Thyroid gland (tissue), 4 donors: ENCODE measurements at places on chromosomes 11 and 22.
A peak's percentile ranks its signal among the peaks of the same experiment; 100 is the strongest.

DNA sequence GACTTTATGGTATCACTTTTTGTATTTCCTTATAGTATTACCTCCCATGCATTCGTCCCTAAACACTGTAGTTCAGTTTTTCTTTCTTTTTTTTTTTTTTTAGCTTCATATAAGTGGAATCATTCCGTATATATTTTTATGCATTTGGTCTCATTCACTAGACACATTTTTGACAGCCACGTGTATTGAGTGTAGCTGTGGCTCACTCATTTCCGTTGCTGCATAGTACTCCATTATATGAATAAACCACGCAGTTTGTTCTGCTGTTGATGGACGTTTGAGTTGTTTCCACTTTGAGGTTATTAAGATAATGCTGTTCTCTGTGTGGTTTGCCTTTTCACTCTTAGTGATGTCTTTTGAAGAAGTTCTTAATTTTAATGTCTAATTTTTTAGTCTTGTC, 8.4 kb downstream of the APLP2 start:
- DNase-seq, result no peak

- DNase-seq, result no peak
These were observed 279.9 kb upstream of the B3GAT1 start for GRCh38 chr11:134691985-134692384.

GRCh38 chr11:15873501-15873900, 482.8 kb downstream of the SOX6 start:
- DNase-seq, result no peak

- no peak for DNase-seq
These were observed 67.9 kb downstream of the SCN3B start for GRCh38 chr11:123586568-123586967.

DNA sequence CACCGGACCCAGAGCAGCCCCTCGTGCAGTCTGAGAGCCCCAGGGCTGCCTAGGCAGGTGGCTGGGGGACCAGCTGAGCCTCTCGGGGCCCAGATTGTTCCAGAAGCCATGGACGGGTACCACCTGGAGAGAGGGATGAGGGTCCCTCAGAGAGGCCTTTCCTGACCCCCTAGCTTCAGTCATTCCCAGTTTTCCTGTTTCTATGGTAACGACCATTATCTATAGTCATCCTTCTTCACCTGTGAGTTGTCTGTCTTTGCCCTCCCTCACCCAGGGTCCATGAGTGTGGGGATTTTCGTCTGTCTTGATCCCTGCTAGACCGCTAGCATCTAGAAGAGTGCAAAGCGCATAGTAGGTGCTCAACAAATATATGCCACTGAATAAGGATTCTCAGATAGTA, 76.3 kb upstream of the TCF20 start:
- no peak for DNase-seq

DNA sequence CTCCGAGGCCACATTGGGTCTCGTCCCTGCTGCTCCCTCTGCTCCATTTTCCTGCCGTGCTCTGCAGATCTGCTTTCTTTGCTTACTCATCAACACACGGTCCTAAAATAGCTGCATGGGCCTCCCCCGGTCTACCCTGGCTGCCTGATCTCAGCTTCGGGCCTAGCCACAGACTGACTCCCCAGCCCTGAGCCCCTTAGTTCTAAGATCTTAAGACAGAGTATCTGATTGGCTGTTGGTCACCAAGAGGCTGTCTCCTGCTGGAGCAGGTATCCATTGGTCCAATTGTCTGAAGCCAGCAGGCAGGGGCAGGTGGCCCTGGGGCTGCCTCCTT, 53.7 kb upstream of the NECTIN1 start:
- DNase-seq, result no peak

DNA sequence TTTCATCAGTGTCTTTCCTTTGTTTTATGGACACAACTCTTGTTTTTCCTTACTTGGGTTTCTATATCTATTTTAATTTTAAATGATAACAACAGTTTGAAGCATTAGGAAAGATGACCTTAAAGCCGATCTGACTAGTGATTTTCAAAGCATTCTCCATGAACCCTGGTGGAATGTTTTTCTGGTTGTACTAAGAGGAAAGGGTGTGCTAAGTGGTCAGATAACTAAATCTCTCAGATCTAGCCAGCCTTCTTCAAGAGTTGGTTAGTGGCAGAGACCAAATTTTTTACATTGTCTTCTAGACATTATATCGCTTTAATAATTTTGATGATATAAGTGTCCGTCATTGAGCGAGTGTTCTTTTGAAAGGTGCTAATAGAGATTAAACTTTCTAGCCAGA, 134.4 kb downstream of the METTL15 start:
- no peak for DNase-seq

GRCh38 chr11:33869481-33870422, 22.1 kb downstream of the LMO2 start:
- peak; percentile 7 for DNase-seq

- DNase-seq, result no peak
These were observed 277.5 kb downstream of the CTTN start for GRCh38 chr11:70675697-70676374.

DNA sequence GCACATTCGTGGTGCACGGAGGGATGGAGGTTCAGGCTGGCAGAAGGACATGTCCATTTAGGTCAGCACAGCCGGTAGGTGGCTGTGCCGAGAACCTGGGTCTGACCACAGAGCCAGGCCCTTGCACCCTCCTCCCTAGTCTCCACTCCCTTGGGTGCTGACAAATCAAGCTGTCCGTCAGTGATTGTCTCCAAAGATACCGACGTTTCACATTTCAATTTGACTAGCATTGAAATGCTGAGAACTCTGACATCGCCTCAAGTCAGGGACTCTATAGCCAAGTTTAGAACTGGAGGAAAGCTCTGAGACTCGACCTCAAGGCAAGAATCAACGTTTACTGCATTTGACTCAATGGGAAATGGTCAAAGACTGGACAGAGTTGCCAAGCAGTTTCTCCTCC, 1321.1 kb downstream of the TBC1D22A start:
- no peak for DNase-seq

- DNase-seq, result no peak
These were observed 23.0 kb downstream of the CHID1 start for GRCh38 chr11:887589-887988.

GRCh38 chr22:41532908-41533825, 11.1 kb downstream of the POLR3H start:
- DNase-seq, result peak; percentile 73

DNA sequence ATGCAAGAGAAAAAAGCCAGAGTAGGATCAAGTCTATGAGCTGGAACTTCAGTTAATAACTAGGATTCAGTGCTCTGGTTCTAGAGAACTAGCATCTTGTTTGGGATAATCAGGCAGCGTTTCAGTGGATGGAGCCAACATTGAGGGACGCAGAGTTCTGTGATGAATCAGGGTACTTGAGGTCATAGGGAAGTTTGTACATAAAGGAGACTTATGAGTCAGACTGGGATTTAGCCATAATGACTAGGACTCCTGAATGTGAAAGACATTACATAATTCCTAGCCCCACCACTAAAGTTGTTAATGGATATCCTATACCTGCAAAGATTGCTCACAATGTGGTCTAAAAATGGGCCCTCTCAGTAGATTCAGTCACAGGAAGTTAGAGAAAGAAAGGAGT, 6.8 kb downstream of the SLN start:
- DNase-seq, result no peak

GRCh38 chr11:113338730-113339129, 24.3 kb downstream of the TTC12 start:
- DNase-seq, result no peak

GRCh38 chr22:43996170-43996980, 27.7 kb upstream of the PARVB start:
- peak; percentile 13 for DNase-seq
